Pulmonary artery endothelial cell (primary cell): ENCODE measurements at places on chromosomes 4 and X.

DNA sequence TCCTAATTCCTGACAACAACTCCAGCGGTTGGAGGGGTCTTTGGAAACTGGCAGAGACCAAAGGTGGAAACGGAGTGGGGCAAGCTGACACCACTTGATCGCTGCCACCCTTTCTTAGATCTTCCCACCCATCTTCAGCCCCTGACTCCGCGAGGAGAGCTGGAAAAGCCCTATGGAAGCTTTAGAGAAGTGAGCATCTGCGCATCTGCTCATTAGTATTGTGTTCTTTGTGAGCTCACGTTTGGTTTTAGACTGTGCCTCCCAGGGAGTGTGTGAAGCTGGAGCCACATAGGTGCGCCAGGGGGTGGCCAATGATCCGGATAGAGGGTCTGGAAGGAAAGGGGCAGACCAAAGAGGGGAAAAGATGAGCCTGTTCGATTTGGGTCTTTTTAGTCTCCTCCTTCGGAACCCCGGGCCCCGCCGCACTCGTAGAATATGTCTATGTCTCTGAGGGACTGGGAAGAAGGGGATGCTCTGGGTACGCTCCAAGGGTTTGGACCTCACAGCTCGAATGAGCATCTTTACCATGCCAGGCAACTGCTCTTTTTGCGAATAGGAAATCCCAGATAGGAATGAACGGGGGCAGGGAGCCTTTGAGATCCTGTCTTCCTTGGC lies 578 bp upstream of the DKK2 start:
- DNase-seq, result no peak

DNA sequence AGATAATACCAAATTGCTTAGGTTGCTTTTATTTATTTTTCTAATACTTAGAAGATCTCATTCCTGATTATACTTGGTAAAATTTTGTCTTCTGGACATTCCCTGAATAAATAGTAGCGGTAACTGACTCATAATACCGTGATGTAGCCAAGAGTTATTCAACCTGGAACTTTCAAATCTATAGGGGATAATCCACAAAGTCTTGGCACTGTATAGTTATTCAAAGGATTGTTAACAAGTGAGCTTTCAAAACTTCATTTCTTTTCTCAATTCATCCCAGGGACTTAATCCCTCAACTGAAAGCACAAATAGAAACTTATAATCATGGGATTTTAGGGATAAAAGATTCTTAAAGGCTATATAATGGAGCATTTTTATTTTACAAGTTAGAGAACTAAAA lies 1383.3 kb downstream of the FAM133A start:
- no peak for DNase-seq

- DNase-seq, result peak; percentile 5
Observed at GRCh38 chr4:107094332-107094731, 58.2 kb upstream of the DKK2 start.

DNA sequence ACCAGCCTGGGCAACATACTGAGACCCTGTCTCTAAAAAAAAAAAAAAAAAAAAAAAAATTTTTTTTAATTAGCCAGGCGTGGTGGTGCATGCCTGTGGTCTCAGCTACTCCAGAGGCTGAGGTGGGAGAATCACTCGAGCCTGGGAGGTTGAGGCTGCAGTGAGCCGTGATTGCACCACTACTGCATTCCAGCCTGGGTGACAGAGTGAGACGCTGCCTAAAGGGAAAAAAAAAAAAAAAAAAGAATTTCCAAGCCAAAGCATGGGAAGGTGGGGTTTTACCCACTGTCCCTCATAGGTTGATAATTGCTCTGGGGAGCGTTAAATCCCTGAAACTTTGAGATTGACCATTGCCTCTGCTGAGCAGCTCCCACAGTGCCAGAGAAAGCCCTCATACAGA lies 427.5 kb downstream of the BCOR start:
- no peak for DNase-seq

GRCh38 chr4:38873290-38873944 lies 5.8 kb downstream of the FAM114A1 start:
- no peak for DNase-seq

DNA sequence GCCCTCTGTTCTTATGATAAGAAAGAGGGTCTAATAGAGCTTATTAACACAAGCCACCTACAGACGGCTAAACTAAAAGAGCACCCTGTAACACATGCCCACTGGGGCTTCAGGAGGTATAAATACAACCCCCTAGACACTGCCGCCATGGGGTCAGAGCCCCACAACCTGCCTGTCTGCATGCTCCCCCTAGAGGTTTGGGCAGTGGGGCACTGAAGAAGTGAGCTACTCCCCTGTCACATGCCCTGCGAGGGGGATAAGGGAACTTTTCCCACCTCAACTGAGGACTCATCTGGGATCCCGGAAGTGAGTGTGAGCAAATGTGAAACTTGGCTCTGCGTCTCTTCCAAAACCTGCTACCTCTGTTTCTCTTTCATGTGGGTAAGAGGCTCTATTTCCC lies 334.5 kb downstream of the ADAM29 start:
- no peak for DNase-seq

DNA sequence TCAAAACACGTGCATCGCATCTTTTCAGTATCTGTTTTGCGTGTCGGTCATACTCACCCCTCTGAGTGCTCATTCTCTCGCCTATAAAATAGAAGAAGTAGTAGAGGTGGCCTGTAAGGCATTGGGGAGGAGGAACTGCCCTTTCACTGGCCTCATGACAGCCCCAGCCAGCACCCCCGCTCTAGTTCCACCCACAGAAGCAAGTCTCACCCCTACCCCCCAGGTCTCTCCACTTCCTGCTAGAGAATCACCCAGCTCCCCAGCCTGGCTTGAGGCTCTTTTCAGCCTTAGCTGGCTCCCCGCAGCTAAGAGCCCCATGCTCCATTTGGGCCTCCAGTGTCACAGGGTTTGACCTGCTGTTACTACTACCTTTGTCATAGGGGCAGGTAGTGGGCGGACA lies 11.8 kb downstream of the HDAC6 start:
- no peak for DNase-seq

GRCh38 chr4:94338681-94339351 lies 3.8 kb downstream of the HPGDS start:
- DNase-seq, result no peak

GRCh38 chr4:15149234-15149838 lies 147.1 kb downstream of the CPEB2 start:
- DNase-seq, result no peak

GRCh38 chr4:174948826-174949225 lies 30.7 kb downstream of the ADAM29 start:
- DNase-seq, result no peak

- no peak for DNase-seq
Observed at GRCh38 chrX:70960730-70961129, 29.8 kb upstream of the SLC7A3 start.

DNA sequence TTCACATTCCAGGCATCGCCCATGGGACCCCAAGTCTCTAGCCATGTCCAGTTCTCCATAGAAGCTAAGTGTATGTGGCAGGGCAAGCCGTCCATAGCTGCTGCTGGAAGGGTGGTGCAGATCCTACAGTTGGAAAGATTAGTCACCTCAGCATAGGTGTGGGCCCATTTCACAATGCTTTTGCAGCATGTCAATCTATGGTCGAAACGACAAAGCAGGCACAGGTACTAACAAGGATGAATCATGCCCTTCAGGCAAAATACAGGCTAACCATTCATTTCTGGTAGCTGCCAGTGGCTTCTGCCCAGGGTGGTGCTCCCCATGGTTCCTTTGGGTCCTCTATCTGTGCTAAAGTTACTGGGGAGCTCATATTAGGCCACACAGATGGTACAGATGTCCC lies 225.2 kb downstream of the ADGRL3 start:
- DNase-seq, result no peak

DNA sequence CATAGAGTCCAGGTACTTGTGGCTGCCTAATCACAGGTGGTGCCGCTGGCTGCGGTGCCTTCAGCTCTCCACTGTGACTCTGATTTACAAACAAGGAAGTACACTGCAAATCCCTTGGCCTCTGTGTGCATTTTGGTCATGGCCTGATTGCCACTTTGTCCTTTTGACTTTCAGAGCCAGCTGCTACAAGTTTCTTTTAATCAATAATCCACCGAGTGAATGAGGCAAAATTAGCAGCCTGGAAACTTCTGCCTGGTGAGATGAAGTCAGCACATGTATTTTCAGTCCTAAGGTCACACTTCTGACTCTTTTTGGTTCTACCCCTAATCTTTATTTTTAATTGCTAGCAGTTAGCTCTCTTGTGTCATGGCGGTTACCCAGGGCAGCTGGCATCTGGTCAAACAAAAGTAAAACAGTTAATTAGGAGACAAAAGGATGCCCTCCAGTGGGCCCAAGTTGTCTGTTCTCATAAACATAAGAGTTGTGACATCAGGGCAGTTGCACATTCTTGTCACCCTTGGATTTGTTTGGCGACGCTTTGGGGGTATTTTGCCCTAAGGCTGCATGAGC lies 62.3 kb upstream of the LNX1 start:
- no peak for DNase-seq

DNA sequence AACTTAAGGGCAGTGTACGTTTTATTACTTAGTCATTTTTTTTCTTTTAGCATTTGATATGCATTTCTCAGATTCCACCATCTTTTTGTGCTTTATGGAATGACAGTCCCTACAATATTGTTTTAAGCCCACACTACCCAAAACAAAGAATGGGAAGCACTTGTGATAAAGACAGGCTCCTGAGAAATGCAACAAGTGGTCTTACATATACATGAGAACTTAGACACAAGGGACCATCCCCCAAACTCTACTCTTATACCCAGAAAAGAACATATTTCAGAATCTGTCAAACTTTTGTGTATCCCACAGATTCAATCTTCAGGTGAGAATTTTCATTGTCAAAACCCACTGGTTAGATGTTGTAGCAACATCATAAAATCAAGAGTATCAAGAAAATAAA lies 491.1 kb downstream of the AFF2 start:
- no peak for DNase-seq

- no peak for DNase-seq
Observed at GRCh38 chr4:185232370-185232769, 23.0 kb downstream of the SNX25 start.

GRCh38 chr4:38101563-38101962 lies 141.4 kb downstream of the PTTG2 start:
- no peak for DNase-seq

GRCh38 chrX:124862301-124862700 lies 457.4 kb upstream of the TEX13C start:
- no peak for DNase-seq

DNA sequence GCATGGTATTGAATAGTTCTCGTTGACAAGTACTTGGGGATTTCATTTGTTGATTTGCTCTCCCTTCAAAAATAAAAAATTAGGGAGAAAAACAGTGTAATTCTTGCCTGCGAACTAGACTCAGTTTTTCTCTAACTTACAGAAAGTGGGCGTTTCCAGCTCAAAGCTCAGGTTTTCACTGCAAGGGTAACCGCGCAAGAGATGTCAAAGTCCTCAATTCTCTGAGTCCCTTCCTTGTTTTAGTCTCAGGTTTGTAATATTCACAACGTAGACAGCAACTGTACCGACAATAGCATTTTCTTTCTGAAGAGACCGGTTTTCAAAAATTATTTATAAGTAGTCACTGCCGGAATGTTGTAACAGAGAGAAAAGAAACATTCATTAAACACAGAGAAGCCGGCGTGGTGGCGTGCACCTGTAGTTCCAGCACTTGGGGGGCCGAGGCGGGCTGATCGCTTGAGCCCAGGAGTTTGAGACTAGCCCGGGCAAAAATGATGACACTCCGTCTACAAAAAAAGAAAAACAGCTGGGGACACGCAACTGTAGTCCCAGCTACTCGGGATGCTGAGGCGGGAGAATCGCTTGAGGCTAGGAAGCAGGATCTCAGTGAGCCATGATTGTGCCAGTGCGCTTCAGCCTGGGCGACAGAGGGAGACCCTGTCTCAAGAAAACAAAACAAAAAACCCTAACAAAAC lies 774 bp downstream of the ZCCHC4 start:
- no peak for DNase-seq

DNA sequence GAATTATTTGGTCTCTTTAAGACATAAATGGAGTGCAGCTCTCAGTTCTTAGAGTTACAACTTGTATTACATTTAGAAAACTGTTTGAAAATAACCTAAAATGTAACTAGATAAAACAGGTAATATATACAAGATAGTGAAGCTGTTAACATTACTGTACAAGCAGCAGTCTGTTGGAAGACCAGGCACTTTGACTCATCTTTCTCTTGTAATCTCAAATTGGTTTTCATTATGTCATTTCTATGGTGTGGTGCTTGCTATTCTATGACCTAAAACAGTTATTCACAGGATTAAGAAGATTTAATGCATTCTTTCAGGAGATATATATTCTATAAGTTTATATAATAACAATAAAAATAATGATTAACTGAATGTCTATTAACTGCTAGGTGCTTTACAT lies 282.5 kb upstream of the PITX2 start:
- DNase-seq, result no peak

GRCh38 chr4:161791796-161792556 lies 371.8 kb downstream of the FSTL5 start:
- DNase-seq, result no peak

DNA sequence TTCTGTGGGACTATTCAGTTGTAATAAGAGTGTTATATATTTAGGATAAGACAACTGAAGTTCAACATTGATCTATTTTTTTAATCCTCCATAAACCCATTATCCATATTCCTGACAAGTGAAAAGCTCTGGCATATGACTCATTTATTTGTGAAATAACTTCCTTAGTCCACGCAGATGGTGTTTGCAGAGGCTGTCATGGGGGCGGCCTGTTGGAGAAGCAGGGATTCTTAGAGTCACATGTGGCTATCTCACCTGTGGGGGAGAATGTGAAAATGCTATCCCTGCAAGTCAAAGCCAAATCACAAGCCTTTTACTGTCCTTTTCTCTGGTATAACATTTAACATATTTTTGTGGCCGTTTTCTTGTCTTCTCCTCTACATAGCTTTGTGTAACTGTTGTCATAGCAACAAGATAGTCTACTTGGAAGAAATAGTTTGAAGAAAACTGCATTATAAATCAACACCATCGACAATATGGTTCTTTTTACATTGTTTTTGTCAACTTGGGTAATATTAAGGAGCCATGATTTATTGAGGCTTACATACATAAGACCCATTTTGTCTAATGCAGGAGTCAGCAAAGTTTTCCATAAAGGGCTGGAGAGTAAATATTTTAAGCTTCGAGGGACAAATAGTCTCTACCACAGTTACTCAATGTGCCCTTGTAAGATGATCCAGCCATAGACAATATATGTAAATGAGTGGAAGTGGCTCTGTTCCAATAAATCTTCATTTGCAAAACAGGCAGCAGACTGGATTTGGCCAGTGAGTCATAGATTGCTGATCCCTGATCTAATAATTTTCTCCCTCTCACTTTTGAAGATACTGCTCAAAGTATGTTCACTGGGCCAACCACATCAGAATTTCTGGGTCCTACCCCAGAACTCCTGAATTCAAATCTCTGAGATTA lies 395.0 kb downstream of the DTHD1 start:
- DNase-seq, result no peak

DNA sequence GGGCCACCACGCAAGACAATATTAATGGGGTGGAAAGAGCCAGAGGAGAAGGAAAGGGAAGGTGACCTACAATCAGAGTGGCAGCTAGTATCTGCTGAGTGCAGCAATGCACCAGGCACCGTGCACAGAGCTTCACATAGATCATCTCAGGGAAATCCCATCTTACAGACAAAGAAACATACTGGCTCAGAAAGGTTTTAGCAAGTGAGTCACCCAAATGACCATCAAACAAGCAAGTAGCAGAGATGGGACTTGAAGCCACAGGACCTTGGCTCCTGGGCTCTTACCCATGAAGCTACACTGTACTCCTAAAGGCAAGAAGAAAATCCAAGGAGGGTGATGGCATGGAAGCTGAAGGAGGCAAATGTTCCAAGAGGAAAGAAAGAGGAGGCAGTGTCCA lies 6.8 kb downstream of the ANXA5 start:
- no peak for DNase-seq

- DNase-seq, result no peak
Observed at GRCh38 chr4:35247047-35247446, 997.3 kb downstream of the ARAP2 start.
